ENCODE measurements at places on chromosomes 7 and 10.

- DNase-seq, result no peak
Observed at GRCh38 chr7:12423355-12423996, 19.8 kb upstream of the VWDE start.

DNA sequence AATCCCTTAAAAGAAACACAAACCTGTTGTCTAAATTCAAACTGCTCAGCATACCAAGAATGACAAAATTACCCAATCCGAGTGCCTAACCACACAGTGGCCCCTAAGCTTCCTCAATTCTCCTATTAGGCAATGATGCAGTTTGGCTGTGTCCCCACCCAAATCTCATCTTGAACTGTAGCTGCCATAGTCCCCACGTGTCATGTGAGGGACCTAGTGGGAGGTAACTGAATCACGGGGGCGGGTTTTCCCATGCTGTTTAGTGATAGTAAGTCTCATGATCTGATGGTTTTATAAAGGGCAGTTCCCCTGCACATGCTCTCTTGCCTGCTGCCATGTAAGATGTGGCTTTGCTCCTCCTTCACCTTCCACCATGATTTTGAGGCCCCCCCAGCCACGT, 21.9 kb downstream of the PSAP start:
- no peak for DNase-seq

GRCh38 chr10:121307411-121307980, 290.7 kb downstream of the FGFR2 start:
- DNase-seq, result no peak

DNA sequence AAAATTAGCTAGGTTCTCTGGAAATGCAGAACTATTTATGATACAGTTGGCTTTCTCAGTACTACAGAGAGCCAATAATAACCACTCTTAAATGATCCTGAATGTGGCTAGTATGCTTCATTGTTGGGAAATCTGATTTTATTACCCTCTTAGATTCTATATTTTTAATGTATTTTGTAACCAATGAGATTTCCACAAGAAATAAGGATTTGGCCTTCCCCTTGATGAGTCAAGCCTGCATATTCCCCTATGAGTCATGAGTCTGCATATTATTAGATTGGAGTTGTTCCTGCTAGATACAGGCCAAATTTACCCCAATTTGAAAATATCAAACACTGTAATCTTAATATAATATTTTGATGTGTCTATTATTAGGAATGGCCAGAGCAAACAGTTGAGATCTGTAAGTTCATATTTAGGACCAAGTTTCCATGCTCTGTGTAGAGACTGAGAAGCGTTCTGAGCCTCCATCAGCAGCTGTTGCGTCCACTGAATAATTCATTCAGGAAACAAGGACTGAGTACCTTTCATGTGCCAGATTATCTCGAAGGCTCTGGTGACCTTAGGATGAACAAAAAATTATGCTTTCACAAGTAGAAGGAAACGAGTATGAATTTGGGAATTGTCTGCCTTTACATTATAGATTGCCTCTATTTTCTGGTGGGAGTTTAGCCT, 793.4 kb downstream of the NRG3 start:
- DNase-seq, result no peak

DNA sequence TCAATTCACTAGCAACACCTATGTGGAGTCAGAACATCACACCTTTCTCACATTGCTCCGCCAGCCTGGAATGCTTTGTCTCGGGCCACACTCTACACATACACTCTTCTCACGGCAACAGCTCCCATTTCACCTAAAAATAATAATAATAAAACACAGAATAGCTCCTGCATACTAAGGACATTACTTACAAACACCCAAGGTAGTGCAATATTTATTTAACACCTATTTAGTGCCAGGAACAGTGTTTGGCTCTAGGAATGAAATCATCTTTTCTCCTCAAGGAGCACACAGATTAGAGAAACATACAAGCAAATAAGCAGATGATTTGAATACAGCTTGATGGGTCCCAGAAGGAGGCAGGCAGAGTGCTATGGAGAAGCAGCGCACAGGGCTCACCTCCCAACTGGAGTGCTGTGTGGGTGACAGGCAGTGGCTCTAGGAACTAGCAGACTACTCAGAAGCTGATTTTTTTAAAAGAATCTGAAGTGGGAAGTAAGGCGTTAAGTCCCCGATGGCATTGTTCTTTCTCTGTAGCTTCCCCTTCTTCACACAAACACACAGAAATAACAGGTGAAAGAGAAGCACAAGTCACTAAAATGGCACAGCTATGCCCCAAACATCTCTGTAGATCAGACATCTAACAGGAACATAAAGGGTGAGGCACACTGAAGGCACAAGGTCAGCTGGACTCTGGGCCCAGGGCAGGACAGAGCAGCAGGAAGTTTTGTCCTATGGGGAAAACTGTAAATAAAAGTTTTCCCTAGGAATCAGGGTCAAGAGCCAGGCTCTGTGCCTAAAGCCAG, 16.7 kb downstream of the USP6NL start:
- no peak for DNase-seq

GRCh38 chr7:55110993-55111361, 92.2 kb downstream of the EGFR start:
- DNase-seq, result no peak

DNA sequence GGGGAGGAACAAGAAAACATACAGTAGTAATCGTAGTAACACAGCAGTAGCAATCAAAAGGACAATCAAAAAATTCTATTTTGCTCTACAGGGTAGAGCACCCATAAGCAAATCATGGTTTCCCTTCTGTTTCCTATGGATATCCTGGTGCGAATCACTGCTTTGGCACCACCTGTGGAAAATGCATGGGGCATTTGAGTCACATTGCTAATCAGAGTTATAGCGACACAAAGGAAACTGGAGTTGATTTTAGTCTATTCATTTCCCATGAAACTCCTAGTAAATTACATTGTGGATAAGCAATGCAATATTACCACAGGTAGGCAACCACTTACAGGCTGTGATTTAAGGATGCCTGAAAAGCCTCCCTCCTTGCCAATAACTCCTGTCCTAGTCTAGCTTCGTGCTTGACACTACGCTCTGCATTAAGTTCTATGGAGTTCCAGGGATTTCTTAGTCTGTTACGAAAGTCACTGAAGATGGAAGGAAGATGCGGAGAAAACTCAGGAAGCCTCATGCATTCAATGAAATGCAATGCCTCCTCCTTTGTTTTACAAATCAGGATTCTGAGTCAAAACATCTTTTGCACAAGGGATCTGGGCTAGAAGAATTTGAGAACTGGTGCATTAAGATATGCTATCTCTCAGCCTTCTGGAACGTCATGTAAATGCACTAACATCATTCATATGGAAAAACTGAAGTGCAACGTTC, 188.4 kb downstream of the DGKI start:
- no peak for DNase-seq

DNA sequence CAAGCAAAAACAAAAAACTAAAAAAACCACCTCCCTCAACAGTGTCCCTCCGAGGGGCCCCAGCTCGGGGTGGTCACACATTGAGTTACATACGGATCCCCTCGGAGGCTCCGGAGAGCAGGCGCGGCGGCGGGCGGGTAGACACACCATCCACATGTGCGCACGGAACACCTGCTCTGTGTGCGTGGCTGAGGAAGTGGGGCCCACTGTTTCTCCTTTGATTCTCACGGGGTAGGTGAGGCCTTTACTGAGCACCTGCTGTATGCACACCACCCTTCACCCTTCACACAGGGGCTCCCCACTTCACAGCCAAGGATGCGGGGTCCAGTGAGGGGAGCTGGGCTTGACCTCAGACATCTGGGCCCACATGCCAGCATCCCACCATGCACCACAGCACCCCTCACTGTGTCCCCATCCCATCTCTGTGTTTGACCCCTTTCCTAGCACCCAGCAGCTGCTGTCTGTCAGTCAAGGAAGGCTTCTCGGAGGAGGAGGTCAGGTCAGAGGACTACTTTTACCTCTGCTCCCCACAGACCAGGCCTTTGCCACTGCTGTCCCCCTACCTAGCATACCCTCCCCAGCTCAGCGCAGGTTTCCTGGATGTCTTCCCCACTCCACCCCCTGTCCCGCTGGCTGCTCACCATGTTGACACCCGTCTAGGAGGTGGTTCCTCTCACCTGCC, 71.1 kb downstream of the MICALL2 start:
- DNase-seq, result no peak

DNA sequence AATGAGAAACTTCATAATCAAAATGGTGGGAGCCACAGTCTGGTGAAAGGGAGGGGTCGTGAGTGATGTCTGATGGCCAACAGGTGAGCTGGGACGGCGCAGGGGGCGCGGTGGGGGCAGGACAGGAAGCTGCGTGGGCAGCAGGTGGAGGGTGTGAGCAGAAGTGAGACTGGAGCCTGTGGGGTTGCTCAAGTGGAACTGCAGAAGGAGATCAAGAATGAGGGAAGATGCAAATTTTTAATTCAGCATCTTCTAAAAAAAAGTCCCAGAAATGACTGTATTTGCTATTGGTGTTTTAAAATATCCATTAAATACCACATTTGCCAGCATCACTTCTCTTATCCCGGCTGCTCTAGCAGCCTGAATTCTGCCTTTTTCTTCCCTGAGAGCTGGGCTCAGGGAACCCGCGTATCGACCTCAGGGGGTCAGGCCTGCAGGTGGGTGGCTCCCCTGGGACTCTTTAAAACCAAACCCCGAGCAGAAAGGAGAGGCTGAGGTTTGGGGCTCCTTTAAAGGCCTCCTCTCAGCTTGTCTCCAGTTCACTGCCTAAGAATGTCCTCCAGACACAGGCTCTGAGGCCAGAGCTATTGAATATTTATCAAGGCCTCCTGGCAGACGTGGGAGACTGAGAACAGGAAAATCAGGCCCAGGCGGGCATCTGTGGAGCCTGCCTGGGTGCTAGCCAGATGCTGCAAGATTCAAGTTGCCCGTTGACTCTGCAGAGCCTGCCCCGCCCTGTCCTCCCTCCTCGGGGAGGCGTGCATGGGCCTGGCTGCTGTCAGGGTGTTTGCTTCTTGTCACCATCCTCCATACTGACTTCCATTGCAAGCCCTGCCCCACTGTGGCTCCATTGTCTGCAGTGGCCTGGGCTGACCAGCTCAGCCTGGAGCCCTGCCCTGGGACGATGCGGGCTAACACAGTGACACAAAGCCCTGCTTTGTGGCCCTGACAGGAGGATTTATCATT, 53.9 kb downstream of the SYPL1 start:
- DNase-seq, result peak; percentile 69

GRCh38 chr10:103661198-103661950, 167.9 kb downstream of the NEURL1 start:
- peak; percentile 43 for DNase-seq

DNA sequence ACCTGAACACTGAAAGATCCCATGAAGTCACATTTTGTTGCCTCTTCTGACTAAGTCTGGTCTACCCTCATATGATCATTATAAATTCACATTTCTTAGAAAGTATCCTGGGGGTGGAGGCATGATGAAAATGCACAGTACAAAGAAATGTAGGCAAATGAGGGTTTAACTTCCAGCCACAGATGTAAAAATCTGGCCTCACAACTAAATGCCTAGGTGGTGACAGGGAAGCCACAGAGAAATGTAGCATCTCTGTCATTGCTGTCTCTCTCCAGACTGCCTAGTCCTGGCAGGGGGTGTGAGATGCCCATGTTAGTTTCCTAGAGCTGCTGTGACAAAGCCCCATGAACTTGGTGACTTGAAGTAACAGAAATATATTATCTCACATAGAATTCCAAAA, 395.9 kb downstream of the SORCS3 start:
- no peak for DNase-seq

- no peak for DNase-seq
Observed at GRCh38 chr10:92082583-92083280, 159.2 kb downstream of the BTAF1 start.

GRCh38 chr7:45978010-45978681, 57.1 kb upstream of the IGFBP3 start:
- peak; percentile 89 for DNase-seq

- no peak for DNase-seq
Observed at GRCh38 chr7:112985377-112985987, 101.1 kb downstream of the GPR85 start.

DNA sequence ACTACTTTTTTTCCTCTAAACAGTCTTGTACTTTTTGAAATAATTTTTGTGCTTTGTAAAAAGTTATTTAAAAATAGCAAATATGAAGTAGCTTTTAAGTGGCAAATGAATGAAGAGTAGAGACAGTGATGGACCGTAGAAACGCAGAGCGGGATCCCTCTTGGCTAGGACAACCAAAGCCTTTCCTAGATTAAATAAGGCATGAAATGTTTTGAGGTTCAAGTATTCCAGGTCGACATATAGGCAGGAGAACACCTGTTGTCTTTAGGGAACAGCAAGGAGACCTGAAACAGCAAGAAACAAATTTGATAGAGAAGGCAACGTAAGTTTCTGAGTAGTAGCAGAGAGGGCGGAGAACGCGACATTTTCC, 662 bp upstream of the PPRC1 start:
- no peak for DNase-seq

DNA sequence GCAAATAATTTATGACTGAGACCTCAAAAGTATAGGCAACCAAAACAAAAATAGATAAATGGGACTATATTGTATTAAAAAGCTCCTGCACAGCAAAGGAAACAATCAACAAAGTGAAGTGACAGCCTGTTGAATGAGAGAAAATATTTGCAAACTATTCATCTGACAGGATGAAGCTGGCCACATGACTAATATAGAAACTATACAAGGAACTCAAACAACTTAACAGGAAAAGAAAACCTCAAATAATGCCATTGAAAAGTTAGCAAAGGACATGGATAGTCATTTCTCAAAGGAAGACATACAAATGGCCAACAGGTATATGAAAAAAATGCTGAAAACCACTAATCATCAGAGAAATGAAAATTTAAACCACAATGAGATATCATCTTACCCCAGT, 245.1 kb downstream of the STK31 start:
- DNase-seq, result no peak

DNA sequence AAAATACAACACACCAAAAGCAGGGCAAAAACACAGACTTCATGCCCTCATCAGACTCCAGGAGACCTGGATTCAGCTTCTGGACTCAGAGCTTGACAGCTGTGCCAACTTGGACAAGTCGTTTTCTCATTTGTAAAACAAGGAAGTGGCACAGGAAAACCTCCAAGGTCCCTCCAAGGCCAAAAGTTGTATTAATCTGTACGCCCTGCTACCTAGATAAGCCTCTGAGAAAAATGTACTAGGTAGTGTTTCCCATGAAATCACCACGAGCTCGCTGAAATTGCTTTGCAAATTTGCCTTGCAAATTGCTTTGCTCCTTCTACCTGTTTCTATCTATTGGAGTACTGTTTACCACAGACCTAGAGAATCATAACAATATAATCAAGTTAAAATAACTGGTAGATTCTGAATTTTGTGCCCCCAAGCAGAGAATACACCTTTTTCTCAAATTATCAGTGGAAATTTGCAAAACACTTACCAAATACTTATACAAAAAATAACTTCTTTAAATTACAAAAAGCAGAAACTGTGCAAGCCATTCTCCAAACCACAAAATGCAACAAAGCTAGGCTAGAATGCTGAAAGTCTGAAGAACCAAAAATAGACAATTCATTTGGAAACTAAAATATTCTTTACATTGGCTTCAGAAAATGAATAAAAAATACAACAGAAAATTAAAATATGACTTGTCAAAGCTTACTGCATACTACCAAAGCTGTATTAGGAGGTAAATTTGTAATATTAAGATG, 158.1 kb upstream of the CHST15 start:
- no peak for DNase-seq
